CD4-positive, alpha-beta T cell treated with Interleukin-1 beta for 1 hour (primary cell): ENCODE measurements at places on chromosomes 13 and 19.

DNA sequence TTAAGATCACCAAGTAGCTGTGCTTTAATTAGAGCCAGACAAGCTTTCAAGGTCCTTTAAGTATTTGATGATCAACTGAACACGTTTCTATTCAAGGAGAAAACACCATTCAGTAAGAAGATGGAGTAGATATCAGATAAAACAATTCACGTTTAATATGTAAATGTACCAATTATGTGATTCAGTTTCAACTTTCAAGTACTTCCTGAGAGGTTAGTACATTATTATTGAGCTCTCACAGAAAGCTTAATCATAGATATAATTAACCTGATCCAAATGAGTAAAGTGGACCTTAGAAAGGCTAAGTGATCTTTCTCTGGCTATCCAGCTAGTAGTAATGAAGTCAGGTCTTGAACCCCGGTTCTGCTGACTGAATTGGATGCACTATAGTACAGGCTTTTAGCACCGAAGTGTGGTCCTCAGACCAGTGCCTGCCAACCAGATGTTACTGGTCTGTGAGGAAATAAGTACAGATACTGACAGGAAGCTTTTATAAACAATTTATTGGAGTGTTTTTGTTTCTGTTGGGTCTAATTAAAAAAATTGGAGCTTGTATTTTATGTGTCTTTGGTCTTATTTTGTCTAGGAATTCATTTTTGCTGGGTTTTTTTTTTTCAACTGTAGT lies 10.2 kb downstream of the CLN5 start:
- DNase-seq: no peak

DNA sequence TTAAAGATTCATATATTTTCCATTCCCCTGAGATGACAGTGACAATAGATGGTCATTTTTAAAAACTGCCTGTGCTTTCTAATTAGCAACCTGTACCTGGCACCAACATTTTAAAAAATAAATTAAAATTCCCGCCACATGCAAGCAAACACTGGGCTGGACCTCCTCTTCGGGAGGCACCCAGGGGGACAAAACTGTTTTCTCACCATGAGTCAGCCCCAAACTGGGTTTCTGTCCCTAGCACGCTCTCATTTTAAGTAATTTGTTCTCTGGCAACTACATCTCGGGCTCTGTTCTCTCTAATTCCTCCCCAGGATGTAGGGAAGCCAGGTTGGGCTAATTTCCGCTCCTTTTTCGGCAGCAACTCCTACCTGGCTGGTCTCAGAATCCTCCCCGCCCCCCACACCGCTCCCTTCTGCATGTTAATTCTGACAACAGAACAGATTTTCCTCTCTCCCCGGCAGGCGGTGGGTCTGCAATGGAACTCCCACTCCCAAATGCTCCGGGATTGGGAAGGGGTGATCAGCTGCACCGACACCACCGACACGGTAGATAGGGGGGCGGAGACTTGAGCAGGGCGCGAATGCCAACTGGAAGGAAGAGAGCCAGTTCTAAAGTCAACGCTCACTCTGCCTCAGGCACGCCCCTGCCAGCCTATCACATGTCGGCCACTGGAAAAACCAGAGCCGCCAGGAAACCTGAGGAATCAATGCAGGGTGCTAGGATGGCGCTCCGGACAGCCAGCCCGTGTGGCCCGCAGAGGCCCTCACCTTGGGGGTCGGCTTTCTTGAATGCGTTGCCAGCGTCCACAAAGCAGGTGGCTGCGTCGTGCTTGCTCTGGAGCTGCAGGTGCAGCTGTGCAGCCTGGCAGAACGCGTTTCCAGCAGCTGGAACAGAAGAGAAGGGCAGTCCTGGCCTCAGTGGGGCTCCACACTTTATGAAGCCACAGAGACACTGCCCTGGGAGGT lies 14.7 kb downstream of the NAPA start:
- DNase-seq: no peak

- DNase-seq: no peak
Measured at GRCh38 chr13:100542826-100543156, 45.8 kb downstream of the GGACT start.

DNA sequence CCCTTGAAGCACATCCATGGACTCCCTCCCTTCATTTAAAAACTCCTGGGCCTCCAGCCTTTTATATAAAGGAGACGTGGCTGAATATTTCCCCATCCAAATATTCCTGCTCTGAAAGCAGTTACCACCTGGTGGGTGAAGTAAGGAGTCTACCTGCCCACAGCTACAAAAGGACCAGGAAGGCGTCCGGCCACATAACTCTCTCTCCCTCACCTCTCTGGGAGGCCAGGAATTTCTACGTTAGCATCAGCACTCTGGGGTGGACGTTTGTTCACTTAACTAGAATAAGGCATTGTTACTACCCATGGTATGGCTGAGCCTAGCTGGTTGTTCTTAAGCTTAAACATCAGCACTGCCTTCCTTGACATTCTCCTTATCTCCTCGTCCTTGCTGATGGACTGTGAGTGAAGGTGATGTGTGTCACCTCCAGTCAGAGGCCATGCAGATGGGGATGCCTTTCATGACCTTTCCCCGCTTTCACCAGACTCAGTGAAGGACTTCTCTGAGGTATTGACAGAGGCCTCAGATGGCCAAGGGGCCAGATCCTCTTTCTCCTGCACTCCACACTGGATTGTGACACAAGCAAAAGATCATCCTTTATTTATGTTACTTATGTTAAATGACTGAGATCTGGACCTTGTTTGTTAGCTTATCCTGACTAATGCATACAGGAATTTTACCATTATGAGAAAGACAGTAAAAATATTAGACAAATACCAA lies 22.2 kb upstream of the KPNA3 start:
- DNase-seq: no peak

- DNase-seq: no peak
Measured at GRCh38 chr13:111490611-111491010, 170.2 kb downstream of the TEX29 start.

- no peak for DNase-seq
Measured at GRCh38 chr13:112684071-112684845, 5.6 kb upstream of the ATP11A start.

GRCh38 chr13:43773602-43774001 lies 13.2 kb downstream of the ENOX1 start:
- no peak for DNase-seq

DNA sequence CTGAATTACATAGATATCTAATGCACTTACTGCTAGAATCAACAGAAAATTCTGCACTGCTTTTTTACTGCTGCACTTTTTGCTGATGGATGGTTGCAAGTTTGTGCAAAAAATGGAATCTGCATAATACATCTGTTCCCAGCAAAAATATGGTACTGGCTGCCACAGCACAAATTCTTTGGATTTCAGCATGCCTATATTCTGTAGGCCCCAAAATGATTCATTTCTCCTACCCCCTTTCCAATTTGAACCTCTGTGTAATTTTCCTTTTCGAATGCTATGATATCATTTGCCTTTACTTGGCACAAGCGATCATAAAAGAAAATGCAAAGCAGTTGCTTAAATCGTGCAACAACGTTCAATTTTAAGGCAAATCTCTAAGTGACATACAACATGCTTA lies 524.2 kb upstream of the NBEA start:
- no peak for DNase-seq

DNA sequence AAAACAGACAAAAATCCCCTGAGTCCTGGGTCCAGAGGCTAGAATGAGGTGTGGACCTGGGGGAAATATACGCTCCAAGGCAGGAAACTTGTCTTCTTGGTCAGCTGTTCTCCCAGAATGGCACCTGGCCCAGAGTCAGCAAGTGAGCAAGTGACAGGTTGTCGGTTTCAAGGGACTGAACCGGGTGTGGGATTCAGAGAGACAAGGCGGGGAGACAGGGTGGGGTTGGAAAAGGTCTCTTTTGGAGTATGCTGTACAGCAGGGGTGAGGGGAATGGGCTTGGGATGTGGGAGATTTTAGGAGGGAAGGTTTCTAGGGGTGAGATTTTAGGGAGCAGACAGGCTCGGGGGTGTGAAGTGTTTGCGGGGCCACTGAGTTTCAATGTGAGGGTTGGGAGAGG lies 83.3 kb downstream of the RYR1 start:
- no peak for DNase-seq

DNA sequence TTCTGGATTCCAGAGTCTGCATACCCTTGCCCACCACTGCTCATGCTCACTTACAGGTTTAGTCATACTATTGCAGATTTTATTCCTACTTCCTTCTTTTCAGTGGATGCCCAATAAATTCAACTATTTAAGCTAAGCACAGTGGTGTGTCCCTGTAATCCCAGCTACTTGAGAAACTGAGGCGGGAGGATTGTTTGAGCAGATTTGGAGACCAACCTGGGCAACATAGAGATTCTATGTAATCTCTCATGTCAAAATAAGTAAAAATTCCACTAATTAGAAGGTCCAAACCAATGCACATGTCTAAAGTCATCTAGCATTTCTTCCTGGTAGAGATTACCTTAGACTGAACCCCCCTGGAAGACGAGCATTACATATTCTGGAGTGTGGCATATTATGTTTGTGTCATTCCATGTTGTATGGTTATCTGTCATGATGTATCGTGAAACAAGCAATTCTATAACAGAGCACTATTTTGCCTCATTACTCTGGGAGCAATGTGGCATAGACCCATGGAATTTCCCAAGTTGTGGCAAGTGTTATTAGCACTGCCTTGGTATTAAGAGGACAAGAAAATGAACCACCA lies 8.3 kb downstream of the HMGB1 start:
- DNase-seq: no peak
